ENCODE measurements at places on chromosomes 4 and X.

- no peak for DNase-seq
These were observed 467.8 kb downstream of the PCDH7 start for GRCh38 chr4:31187979-31188378.

GRCh38 chrX:2330910-2331309 lies 169.9 kb downstream of the DHRSX start:
- DNase-seq: no peak

DNA sequence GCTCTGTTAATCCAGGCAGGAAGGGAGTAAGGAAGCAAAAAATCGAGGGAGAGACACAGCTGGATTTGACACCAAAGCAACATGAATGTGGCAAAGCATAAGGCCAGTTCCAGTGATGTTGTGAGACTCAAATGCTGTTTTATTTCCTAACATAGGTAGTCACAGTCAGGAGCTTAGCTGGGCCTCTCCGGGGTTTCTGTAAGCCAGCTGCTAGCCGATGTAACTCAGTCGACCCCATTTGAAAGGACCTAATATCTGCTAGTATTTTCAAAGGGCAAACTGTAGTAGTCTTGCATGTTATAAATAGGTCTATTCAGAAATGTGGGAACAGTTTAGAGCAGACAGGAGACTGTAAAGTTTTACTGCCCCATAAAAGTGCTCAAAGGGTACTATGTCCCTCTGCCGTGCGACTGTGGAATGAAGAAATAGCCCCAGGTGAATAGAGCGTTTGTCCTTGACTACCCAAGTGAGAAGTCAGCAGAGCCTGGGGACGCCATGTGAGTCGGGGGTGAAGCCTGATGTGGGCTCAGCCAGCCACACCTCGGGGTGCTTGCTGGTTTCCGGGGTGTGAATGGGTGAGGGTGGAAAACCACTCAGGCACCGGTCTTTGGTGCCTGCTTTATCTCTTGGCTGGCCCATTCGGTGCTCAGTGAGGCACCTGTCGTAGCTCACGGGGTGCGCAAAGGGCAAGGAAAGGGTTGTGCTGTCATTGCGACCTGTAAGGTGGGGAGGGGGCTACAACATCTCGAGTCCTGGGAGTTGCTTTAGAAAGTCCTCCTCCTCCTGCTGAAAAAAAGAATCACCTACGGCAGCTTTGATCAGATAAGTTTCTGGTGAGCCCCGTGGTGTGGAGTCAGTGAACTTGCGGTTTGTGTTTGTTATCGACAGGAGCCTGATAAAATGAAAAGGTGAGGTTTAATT lies 745 bp downstream of the TRIM2 start:
- DNase-seq: peak; percentile 78

- DNase-seq: no peak
These were observed 35.9 kb downstream of the DCAF8L2 start for GRCh38 chrX:27626066-27626465.

- DNase-seq: no peak
These were observed 77.9 kb upstream of the NAP1L5 start for GRCh38 chr4:88775529-88775928.

DNA sequence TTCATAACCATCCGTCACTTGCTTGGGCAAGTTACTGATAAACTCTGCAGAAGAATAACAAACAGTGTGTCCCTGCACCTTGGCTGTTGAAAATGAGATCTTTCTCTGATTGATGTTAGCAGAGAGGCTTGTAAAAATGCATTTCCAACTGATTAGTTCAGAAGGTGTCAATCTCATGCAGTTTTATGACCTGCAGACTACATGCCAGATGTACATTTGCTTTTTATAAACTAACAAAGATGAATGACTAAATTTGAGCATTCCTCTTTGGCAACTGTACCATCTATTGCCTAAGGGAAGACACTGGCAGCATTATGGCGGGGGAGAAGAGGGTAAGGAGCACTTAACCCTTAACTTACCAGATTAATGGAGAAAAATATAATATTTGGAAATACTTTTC lies 192.8 kb downstream of the DCTD start:
- DNase-seq: peak; percentile 3

DNA sequence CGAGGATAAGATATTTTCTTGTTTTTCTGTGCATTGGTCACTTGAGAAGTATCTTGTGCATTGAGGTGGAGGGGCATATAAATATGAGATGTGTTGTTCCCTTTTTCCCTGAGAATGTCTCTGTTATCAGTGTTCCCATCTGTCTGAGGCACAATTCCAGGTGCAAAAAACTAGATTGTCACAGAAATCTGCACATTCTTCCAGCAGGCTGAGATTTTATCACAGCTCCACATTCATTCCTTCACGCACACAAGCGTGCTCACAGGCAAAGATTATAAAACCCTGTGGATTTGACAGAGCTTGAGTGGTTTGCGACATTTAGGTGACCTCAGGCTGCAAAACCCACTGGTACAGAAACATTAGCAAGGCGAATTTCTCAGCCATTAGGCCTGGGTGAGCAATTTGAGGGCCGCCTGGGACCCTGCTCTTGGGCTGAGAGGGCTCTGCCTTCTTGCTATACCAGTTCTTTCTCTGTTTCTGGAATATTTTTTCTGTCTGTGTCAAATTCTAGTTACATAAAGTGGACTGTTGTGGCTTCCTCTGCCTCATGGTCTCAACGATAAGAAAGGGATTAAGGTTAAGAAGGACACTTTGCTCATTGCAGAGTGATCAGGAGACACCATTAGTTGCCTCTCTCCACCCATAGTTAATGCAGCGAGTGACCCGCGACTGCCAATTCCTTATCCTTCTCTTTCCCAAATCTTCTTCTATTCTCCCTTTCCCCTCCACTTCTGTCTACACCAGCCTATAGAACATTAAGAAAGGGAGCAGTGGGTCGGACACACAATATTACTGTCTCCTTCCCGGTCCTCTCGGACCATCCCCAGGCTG lies 86.7 kb upstream of the C1QTNF7 start:
- DNase-seq: no peak

DNA sequence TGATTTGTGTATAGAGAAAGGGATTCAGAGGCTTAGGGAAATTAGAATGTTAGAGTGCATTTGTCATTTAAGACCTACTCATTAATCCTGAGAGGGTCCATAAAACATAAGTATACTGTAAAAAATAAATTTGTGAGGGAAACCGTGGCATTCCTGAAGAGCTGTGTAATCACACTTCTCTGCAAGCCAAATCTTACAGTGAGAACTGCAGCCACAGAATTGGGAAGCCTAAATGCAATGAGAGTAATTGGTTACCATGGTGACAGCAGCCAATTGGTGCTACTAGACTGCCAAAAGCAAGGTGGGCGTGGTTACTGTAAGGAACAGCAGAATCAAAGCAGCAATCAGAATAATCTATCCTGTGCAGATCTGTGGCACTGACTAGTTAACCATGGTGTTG lies 345.2 kb upstream of the GRID2 start:
- no peak for DNase-seq

DNA sequence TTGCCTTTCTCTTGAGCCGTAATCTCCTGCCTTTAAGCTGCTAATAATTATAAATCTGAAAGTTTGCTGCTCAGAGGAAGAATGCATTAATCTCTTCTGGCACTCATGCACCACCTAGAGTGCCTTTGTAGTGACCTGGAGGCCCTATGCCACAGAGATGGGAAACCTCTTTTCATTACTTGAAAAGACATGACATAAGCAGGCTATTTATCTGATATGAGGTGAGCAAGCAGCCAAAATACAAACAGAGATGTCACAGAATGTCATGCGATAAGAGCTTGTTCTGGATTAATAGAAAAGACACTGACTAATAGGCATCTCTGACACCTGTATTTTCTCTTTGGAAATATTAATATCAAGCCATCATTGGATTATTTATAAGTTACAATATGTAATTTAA lies 42.3 kb downstream of the GABRB1 start:
- DNase-seq: no peak

- DNase-seq: no peak
These were observed 65.7 kb downstream of the SHROOM2 start for GRCh38 chrX:9851890-9852289.
